ENCODE measurements at places on chromosomes 6 and 20.

- no peak for DNase-seq
Measured at GRCh38 chr20:46739431-46740213, 30.2 kb downstream of the SLC2A10 start.

DNA sequence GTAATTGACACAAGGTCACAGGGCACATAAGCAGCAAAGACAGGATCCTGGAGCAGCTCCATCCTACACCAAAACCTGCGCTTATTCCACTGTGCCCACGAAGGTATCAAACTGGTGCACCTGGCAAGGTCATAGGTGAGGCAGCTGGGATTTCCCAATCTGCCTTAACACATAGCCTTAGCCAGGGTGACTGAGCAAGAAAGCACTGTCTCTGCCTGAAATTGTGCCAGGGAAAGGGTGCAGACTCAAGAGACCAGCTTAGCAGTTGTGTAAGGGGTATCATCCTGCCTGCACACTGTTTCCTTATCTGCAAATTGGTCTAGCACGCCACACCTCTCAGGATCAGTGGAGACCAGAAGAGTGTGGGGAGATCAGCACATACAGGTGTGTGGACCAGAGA, 82.8 kb downstream of the MAFB start:
- no peak for DNase-seq

DNA sequence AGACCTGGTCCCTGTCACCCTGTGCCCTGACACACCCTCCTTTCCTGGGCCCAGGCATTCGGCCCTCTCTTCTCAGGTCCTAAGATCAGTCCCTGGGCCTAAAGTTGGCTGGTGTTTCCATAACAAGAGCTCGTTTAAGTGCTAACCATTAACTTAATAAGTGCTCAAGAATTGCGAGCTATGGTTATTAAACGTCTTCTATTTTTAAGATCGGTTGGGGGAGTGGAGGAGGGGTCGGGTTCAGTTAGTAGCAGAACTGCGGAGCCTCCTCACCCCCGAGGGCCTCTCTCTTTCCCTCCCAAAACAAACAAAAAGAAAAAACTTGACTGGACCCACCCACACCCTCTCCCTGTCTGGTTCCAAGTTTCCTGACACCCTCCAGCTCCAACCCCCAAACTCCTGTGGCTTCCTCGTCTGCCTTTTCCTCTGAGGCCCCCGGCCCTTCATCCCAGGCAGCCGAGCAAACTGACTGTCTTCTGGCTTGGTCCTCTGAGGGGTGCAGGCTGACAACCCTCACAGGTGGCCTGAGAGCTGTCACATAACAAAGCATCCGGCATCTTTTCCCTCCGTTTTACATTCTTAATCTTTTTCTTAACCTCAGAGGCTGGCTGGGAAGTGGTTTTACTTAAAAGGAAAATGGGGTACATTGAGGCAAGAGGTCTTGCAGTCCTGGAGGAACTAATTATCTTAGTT, 2.0 kb downstream of the STK35 start:
- no peak for DNase-seq

GRCh38 chr6:42251911-42252637, 34.4 kb upstream of the MRPS10 start:
- no peak for DNase-seq

GRCh38 chr6:92684386-92684785, 735.0 kb downstream of the EPHA7 start:
- DNase-seq, result no peak

DNA sequence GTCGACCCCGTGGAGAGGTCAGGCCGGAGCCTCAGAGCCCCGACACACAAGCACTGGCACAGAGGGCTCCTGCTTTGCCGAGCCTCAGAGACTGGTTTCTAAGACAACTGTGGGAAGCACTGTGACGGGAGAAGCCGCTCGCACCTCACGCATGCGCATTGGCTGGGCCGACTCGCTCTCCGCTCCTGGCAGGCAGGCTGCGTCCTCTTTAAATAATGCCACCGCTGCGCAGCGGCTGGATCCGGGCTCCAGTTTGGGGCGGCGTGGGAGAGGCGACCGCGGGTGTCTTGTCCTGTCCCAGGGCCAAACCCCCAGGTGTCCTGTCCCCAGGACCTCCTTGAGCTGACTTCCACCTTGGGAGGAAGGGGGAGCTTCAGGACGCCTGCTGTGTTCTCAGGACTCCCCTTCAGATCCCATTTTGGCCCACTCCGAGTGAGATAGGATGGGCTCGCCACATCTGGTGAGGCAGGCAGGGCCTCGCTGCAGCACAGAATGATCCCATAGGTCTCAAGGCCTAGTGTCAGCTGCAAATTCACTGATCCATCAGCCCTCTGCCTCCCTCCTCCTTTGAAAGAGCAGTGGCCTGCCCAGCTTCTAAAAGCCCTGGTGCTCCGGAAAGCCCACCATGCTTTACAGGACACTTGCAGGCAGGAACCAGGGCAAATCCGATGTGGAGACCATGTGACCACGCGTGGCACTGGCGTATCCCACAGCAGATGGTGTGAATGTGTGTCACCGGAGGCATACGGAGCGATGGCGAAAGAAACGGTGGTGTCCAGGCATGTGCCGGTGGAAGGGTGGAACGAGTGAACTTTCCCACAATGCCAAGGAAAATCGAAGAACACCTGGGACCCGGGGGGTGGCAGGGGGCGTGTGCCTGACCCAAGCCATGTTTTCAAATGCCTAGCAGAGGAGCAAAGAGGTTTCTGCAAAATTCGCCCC, 169.3 kb upstream of the ZNF337 start:
- peak; percentile 78 for DNase-seq

DNA sequence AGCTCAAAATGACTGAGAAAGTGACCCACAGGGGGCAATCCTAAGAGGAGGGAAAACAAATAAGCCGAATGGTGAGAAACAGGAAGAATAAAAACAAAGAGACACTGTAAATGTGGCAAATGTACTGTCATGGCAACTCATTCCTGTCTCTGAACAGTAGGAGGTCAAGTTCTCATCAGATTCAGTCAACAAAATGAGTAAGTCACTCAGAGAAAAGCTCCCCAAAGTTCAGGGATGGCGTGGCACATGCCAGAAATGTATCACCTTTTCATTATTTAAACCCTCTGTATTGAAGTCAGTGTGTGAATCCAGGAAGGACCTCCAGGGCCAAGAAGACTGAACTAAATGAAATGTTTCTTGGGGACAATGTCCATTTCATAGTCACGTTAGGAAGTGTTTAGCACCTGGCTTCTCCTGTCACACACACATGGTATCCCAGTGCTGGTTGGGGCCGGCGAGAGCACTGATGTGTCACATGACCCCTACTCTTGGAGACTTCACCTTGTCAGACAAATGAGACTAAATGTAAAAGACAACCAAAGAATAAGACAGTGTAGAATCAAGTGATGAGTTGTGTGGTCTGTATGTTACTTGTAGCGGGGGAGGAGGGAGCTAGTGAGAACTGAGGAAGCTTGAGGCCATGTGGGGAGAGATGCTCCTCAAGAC, 20.7 kb downstream of the CNR1 start:
- no peak for DNase-seq

DNA sequence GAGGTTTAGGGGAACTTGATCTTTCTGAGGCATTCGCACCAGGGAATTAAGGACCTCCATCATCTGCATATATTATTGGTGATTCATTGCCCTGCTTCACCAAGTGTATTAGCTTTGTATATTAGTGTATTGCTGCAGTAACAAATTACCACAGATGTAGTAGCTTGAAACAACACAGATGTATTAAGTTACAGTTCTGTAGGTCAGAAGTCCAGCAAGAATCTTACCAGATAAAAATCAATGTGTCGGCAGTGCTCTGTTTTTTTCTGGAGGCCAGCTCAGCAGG, 65.8 kb downstream of the HMGN3 start:
- no peak for DNase-seq

DNA sequence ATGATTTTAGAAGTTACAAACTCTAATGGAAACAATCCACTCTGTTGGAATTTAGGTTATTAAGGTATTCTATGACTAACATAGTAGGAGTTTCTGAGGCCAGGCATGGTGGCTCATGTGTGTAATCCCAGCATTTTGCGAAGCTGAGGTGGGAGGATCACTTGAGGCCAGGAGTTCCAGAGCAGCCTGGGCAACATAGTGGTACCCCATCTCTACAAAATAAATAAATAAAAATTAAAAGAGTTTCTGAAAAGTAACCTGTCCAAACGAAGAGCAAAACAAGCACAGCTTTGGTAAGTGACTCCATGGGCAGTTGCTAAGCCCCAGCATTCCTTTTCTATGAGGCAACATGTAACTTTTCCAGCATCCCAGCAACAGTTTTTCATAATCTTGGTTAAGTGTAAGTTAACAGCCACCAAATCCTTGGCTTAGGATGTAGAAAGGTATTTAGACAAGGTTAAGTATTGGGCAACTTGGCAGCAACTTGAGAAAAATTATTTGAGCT, 86.3 kb downstream of the SOX4 start:
- DNase-seq, result no peak

DNA sequence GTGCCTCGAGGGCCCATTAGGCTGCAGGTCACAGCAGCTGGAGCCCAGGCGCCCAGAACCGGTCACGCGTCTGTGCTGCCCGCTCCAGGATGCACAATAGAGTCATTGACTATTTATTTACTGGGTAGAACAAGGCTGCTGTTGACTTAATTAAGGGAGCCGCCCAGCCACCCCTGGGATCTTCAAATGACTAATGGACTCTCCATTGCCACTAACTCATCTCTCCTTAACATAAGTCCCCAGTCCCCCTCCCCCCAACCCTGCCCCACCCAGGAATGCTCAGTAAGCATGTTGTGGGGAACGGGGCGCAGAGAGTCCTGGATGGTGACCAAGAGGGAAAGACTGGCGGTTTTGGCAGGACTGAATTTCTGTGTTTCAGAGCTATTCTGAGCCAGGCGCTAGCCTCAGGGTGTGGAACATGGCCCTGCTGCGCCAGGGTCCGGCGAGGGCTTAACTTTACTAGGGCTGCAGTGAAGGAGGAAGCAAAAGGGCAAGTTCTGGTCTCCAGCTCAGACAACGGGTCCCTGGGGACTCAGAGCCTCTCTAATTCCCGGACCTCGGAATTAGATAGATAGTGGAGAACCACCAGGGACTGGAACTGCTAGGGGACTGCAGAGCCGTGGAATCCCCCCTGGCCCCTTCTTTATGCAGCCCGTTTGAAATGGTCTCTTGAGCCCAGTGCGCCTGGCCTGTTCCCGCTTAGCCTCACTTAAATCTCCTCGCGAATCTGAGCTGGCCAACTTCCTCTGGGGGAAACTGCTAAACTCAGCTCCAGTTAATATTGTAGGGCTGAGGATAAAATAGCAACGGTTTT, 1.5 kb upstream of the GRIK2 start:
- DNase-seq, result no peak

DNA sequence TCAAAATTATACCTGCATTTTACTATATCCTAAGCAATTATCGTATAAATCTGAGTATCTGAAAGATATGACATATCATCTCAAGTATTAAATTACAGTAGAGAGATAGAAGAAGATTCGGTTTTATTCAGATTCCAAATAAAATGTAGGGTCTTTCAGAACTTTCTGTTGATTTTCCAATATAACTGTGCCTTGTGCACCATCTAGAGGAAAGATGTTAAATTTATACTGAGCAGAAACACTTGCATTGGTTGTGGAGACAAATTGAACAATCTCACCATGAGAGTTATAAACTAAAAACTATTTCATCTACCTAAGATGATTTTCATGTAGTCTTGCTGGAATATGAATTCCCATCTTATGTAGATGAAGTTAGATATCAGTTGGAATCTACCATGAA, 26.8 kb upstream of the HSF2 start:
- no peak for DNase-seq

GRCh38 chr6:43355862-43356590, 13.4 kb downstream of the ZNF318 start:
- DNase-seq, result no peak

GRCh38 chr20:60206259-60206658, 248.0 kb downstream of the CDH26 start:
- no peak for DNase-seq

GRCh38 chr20:38190936-38191371, 25.9 kb upstream of the TGM2 start:
- no peak for DNase-seq

DNA sequence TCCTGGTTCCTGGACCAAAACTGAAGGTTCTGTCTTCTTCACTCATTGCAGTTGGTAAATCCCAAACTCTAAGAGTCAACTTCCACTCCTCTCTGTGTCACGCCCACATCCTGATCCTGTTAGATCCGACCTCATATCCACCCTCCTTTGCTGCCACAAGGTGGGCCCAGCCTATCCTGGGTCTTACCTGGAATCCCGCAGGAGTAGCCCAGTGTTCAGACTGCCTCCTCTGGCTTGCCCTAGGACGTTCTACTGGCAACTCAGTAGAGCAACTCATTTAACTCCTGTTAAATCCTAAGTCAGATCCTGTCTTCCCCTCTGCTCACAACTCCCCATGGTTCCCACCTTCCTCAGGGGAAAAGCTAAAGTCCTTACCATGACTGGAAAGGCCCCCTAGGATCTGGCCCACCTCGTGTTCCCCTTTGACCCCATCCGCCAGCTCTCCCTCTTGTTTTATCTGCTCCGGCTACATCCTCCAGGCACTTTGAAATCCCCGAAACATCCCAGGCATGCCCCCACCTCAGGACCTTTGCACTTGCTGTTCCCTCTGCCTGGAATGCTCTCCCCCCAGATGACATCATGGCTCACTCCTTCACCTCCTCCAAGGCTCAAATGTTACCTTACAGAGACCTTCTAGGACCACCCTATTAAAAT, 43.9 kb downstream of the TFEB start:
- no peak for DNase-seq

DNA sequence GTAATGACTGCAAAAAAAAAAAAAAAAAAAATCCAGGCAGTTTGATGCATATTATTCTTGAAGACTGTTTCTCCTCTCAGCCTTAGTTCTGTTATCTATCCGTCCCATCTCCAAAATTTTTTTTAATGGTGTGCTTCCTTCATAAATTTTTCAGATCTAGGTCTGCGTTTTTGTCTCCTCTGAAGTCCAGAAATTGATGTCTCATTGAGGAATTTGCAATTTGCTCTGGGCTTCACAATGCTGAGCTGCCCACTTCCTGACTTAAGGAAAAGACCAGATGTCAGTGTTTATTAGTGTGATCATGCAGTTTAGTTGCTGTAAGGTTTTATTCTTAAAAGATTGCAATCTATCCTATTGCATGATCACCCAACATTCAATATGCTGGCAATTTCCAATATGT, 297.6 kb downstream of the ZNF217 start:
- no peak for DNase-seq

- no peak for DNase-seq
Measured at GRCh38 chr6:34052918-34053608, 92.8 kb downstream of the GRM4 start.

- DNase-seq, result no peak
Measured at GRCh38 chr6:158259136-158259535, 53.1 kb upstream of the TULP4 start.

DNA sequence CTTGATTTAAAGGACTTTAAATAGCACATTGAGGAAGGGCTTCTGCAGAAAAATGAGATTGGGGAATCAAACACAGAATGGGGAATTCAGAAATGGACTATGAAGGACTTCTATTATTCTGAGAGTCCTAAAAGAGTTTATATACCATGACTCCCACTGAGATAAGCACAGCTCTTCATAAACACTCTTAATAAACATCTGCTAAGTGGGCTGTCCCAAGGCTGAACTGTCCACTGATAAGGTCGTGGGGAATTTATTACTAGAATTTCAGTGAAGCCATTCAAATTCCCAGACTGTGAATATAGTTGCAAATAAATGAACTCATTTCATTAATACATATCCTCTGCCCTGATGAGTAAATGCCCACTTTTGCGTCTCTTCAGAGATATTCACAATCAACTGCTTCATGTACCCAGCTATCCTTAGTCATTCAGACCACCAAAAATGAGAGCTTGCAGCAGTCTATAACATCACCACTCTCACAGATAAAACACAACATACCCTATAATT, 468.2 kb upstream of the RUNX2 start:
- DNase-seq, result no peak

All from CD4-positive, alpha-beta T cell treated with Interleukin-1 beta for 1 hour (primary cell).